Stimulated activated CD4-positive, alpha-beta T cell treated with anti-CD3 and anti-CD28 coated beads, Interleukin-1b, Interleukin-23, amount 100 ng/mL, for 4 hours (primary cell): ENCODE measurements at places on chromosomes 7 and 10.

GRCh38 chr10:110008518-110009339, 945 bp downstream of the ADD3 start:
- no peak for DNase-seq

GRCh38 chr7:151057506-151057988, at the start of gene CDK5:
Gene CDK5 (minus strand): TSS chr7:151057897. CDS start chr7:151057848, 49 bp downstream.
- DNase-seq: no peak

DNA sequence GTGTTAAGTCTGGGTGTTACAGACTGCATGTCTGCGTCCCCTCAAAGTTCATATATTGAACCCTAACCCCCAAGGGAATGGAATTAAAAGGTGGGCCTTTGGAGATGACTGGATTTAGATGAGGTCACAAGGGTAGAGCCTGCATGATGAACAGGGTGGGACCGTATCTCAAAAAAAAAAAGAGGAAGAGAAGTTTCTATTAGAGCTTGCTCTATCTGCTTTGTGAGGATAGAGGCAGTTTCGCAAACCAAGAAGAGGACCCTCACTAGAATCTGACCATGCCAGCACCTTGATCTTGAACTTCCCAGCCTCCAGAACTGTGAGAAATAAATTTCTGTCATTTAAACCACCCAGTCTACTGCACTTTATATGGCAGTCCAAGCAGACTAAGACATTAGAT, 1.4 kb downstream of the KIN start:
- no peak for DNase-seq

GRCh38 chr10:27680691-27681605, 64.7 kb downstream of the MKX start:
- DNase-seq: no peak

- no peak for DNase-seq
Measured at GRCh38 chr10:13180788-13181187, 19.4 kb downstream of the MCM10 start.

DNA sequence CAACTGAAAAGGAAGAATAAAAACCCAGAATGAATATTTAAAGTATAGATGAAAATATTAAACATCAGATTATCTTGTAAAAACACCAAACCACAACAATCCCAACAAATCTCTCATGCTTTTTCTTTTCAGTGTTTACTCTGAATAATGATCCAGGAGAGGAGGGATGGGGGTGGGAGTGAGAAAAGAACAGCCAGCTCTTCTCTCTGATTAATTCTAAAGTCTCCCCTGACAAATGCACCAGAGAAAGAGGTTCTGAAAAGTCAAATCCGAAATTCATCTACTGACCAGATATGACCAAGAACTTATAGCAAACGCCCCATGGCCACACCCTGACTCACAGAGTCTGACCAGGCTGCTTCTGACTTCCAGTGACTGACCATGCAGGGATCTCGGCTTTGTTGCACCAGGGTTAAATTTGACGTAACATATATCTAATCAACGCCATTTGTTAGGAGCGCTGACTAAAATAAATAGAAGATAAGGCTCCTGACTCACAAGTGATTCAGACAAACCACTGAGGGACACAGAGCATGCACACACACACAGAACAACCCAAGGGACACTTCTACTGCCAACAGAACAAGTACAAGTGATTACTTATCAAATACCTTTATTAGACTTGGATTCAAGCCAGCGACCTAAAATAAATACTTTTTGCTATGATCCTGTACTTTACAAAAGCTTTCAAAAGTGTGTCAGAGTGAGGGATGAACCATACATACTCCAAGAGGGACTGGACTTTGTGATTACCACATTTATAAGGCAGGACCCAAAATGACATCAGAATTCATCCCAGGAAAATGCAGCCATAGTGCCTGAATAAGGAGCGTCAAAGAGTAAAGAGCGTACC, 9.3 kb upstream of the SPOCK2 start:
- DNase-seq: no peak

- no peak for DNase-seq
Measured at GRCh38 chr7:40498924-40499510, 364.2 kb downstream of the SUGCT start.

- no peak for DNase-seq
Measured at GRCh38 chr7:29431686-29432085, 131.9 kb upstream of the PRR15 start.

GRCh38 chr7:92763636-92764423, 72.5 kb downstream of the CDK6 start:
- no peak for DNase-seq

DNA sequence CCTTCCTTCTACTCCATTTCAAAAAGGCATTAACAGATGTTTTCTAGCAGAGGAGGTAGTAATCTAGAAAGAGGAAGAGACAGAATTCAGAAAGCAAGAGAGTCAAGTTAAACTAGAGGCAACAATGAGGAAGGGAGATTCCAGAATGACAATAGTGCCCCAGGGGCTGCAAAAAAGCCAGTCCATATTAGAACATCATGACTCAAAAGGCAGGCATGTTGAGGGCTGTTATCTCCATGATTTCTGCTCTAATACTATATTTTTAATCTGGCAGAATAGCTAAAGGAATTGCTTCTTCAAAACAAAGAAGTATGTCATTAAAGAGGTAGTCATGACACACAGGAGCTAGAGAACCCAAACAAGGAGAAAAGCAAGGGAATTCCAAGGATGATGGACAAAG, 599.6 kb downstream of the INHBA start:
- DNase-seq: no peak

DNA sequence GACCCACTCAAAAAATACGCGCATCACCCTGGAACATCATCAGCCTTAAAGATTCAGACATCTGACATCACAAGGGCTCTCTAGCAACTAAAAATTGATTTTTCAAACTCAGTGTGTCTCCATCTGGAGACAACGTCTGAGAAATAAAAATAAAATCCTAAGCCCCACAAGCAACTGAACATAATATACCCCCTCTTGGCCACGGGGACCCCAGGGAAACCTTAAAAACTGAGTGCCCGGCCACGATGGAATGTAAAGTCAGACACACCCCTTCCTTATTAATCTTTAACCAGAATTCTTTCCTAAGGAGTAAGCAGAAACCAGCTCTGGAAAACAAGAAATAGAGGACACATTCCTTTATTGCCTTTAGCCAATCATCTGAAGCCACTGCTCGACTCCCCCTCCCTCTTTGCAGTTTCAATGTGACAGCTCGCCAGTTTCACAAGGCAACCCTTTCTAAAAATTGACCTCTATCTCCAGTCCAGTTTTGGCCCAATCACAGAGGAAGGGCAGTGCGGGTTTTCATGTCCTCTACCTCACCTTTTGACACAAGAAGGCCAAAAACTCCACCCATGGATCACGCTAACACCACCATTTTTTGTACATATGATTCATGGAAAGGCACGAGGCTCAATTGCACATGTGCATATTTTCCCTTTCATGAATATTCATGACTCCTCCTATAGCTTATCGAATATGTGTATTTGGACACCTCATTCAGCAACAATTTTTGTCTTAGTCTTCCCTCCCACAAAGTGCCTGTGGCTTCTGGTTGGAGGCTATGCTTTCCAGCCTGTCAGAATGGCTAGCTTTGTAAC, 24.2 kb downstream of the IFIT3 start:
- DNase-seq: no peak

GRCh38 chr7:44379366-44380188, 54.2 kb upstream of the CAMK2B start:
- no peak for DNase-seq

GRCh38 chr10:133042061-133042460, 45.7 kb upstream of the ADGRA1 start:
- no peak for DNase-seq

- DNase-seq: no peak
Measured at GRCh38 chr10:96488161-96488935, 25.4 kb downstream of the TLL2 start.

- DNase-seq: no peak
Measured at GRCh38 chr10:43674553-43675210, 26.0 kb upstream of the ZNF32 start.

DNA sequence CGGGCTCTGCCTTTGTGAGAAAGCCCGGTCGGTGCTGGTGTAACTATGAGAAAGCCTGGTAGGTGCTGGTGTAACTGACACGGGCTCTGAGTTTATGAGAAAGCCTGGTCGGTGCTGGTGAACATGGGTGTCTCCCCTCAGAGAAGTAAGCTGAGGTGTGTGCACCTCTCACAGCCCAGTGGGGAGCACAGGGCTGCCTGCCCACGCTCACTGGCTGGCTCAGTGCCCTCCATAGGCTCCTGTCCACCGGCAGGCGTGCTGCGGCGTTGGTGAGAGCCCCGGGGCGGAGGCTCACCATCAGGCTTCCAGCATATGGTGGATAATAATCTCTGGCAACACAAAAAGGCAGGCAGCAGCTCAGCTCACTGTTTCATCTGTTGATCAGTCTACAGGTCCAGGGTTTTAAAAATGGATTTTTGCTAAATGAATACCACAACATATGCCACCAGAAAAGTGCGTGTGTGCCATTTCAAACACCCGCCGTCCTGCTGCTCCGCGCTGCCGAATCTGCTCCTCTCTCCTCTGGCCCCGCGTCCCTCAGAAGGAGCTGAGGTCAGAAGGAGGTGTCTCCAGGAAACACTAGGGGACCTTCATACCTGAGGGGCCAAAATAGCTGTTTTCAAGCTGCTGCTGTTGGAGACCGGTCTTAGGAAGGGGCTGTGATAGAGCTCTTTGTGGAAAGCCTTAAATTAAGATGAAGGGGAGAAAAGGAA, 365.7 kb downstream of the DNAJB6 start:
- DNase-seq: no peak

DNA sequence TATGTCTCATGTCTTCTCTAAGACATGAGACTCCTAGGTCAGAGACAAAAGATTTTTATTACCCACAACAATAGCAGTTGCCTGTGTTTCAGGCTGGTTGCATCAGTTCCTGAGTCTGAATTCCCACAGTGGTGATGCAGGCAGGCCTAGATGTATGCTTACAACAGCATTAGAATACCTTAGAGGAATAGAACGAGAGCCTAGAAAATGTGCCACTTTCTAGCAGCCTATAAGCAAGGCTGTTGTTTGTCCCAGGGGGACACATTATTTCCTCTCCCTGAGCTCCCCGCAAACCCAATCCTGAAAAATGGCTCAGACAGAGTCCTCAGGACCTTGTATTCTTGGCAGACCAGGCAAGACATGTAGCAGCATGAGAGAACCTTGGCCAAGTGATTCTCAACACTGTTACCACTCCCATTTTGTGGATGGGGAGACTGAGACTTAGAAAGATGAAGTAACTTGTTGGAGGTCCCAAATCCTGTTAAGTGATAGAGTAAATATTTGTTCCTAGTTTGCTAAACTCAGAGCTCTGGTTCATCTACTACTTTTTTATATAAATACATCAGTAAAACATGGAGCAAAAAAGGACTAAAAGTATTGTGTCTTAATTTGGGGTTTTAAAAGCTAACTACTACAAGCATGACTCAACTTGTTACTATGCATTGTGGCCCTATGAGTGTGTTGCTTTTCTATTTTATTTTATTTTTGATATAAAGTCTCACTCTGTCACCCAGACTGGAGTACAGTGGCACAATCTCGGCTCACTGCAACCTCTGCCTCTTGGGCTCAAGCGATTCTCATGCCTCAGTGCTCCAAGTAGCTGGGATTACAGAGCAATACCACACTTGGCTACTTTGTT, 14.2 kb downstream of the VTI1A start:
- DNase-seq: no peak

DNA sequence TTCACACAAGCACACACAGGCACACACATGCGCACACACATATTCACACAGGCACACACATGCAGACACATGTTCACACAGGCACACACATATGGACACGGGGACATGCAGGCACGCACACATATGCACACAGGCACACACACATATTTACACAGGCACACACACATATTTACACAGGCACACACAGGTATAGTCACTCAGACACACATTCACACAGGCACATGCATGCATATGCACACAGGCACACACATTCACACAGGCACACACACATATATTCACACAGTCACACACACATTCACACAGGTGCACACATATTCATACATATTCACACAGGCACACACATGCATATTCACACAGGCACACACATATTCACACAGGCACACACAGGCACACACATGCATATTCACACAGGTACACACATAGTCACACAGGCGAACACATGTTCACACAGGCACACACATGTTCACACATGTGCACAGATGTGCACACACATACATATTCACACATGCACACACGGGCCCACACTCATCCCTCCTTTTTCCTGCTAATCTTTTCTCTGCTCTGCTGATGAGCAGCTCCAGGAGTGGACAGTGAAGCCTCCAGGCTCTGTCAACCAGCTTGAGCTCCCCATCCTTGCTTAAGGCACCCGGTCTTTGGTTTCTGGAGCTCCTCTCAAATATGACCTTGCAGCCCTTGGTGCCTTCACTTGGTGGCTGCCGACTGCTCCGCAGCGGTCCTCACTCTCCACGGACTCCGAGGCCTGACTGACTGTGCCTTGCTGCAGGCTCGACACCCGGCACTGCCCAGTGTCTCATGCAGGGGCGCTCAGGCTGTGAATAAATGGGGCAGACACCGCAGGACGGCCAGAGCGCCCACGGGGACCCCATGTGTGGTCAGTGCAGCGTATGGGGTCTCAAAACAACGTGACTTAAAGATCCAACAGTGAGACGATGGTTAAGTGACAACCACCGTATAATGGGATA, 581.2 kb upstream of the MGMT start:
- DNase-seq: no peak

DNA sequence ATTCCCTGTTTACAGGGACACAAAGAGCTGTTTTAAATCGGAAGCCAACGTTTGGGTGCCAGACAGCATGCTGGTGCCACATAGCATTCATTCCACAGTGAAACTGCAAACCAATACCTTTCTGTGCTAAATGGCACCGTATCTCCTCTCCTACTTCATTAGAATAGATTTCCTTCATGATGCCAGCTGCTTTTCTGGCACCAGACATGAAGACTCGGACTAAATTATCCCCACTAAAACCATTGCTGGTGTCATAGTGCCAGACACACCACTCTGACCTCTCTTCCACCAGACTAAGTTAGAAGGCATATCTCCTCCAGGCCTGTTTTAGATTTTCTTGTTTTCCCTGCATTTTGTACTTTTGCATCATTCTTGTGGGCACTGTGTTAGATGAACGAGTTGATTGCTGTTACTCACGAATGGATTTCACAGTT, 155.1 kb downstream of the ETV1 start:
- DNase-seq: no peak

GRCh38 chr7:29007127-29007526, 49.0 kb upstream of the TRIL start:
- no peak for DNase-seq

DNA sequence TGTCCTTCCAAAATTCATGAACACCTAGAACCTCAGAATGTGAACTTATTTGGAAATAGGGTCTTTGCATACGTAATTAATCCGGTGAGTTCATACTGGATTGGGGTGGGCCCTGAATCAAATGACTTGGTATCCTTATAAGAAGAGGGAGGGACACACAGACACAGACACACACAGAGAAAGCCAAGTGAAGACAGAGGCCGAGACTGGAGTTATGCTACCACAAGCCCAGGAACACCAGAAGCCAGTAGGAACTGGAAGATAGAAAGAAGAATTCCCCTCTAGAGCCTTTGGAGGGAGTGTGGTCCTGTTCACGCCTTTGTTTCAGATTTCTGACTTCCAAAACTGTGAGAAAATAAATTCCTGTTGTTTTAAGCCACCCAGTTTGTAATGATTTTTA, 17.1 kb upstream of the PHF14 start:
- no peak for DNase-seq
